Activated CD8-positive, alpha-beta T cell treated with anti-CD3 and anti-CD28 coated beads for 36 hours (primary cell): ENCODE measurements at places on chromosomes 3 and 15.
A peak's percentile ranks its signal among the peaks of the same experiment; 100 is the strongest.

DNA sequence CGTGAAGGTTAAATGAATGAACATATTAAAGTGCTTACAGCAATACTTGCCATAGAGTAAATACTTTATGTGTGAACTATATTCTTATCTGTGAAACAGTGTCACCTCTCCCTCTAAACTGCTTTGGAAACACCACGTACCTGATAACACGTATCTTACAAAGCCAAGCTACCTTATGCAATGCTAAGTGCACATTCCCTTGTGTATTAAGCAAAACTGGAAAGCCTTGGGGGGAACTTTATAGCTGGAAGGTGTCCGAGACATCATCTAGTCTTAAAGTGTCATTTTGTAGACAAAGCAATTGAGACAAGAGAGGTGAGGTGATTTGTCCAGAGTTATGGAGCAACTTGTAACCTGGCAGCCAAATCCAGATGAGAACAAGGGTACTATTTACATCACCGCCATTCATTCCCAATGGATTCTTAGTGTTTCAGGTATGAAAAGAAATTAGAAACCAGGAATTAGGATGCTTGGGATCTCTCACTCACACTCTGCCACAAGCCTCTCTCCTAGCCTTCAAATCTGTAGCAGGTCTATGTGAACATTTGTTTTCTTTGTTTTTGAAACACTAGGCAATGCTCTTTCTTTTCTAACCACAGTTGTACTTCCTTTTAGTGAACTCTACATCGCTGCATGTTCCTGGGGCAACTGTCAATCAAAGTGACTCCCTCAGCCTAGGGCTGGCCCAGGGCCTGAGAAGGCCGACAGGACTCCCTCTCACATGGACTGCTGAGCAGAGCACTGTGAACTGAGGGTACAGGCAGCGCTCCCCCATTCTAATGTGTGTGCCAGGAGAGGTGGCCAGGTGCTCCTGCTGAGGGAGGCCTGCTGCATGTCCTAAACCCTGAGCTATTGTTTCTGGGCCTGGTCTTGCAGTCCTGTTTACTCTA is 13.9 kb upstream of the MGLL start:
- no peak for DNase-seq

GRCh38 chr3:98855806-98856400 is 45.6 kb downstream of the DCBLD2 start:
- DNase-seq: no peak

DNA sequence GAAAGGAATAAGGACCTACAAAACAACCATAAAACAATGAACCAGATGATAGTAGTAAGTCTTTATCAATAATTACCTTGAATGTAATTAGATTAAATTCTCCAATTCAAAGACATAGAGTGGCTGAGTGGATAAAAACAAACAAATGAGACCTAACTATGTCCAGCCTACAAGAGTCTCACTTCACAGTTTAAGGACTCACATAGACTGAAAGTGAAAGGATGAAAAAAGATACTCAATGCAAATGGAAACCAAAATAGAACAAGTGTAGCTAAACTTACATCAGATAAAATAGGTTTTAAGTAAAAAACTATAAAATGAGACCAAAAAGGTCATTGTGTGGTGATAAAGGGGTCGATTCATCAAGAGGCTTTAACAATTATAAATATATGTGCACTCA is 21.9 kb upstream of the NR1I2 start:
- DNase-seq: no peak

- peak; percentile 49 for DNase-seq
Observed at GRCh38 chr3:108301695-108302404, 5.5 kb downstream of the HHLA2 start.

DNA sequence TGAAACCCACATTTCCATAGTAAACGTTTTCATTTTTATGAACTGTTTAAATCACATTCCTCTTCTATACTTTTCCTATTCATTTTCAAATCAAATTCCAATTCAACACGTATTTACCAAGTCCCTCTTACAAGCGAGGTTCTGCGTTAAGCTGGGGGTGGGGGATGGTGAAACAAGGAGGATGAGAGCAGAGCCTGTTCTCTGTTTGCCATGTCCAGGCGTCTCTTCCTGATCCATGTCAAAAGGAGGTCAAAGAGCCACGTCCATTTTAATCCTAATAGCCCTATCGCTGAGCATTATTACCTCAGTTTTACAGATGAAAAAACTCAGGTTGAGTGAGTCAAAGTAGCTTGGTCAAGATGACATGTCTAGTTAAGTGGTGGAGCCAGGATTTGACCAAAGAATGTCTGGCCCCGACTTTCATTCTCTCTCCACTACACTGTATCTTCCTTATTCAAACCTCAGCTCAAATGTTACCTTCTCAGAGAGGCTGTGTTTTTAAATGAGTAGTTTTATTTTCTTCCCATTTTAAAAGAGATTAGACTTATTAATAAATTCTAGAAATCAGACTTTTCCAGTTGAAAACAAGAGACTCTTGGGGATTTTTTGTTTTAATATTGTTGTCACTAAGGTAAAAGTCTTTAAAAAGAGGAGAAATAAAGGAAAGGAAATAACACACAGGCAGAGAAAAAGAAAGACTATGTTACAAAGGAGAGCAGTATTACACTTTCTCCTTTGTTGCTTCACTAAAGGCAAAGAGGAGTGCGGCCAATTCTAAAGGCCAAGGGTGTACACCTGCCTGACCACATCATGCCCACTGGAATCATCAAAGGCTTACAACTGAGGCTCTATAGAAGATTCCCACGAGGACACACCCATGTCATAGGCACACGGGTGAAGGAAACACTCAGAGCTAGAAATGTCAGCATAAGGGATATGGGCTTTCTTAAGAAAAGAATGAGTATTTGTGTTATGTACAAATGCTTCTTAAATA is 42.4 kb downstream of the MYO5A start:
- no peak for DNase-seq

DNA sequence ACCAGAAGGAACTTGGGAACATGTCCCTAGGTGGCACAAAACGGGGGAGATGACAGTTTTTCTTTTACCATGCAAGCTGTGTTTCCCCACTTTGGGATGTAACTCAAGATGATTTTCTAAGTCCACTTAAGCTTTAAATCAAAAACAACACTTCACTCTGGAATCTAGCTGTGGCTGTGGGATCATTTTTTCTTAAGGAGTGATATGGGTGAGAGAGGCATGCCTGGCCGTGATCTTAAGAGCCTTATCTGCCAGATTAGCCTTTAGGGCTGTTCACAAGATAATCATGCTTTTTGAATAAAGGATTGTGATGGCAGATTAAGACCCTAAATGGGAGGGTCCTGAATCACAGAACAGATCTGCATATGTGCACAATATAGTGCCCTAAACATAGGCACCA is 384.8 kb upstream of the SEMA6D start:
- DNase-seq: no peak

GRCh38 chr15:40340740-40341400 is at the start of gene CCDC9B:
Gene CCDC9B (minus strand): TSS chr15:40340939. CDS start chr15:40340819, 120 bp downstream.
- DNase-seq: no peak

- DNase-seq: no peak
Observed at GRCh38 chr3:150757364-150757763, 5.6 kb downstream of the SIAH2 start.

- no peak for DNase-seq
Observed at GRCh38 chr3:172630316-172630715, 80.6 kb downstream of the NCEH1 start.

GRCh38 chr3:27673701-27674100 is 48.4 kb downstream of the EOMES start:
- no peak for DNase-seq

DNA sequence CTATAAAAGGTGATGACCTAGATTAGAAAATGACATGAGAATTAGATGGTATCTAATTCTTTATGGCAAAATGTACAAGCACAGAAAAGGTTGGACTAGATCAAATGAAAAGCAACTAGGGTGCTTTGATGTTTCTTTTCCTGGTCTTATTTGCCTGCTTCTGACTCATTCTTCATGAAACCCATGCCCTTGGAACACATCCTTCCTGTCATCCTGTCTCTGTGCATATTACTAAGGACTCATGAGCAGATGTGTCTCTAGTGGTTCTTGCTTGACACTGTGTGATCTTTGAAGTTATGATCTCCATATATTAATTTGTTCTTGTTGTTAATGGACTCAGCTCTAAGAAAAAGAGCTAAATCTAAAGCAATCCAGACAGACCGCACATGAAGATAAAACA is 314.0 kb downstream of the ERC2 start:
- DNase-seq: no peak

- DNase-seq: no peak
Observed at GRCh38 chr3:117054556-117054955, 345.0 kb downstream of the TUSC7 start.

GRCh38 chr15:70526221-70526973 is 237.0 kb downstream of the UACA start:
- DNase-seq: peak; percentile 60

DNA sequence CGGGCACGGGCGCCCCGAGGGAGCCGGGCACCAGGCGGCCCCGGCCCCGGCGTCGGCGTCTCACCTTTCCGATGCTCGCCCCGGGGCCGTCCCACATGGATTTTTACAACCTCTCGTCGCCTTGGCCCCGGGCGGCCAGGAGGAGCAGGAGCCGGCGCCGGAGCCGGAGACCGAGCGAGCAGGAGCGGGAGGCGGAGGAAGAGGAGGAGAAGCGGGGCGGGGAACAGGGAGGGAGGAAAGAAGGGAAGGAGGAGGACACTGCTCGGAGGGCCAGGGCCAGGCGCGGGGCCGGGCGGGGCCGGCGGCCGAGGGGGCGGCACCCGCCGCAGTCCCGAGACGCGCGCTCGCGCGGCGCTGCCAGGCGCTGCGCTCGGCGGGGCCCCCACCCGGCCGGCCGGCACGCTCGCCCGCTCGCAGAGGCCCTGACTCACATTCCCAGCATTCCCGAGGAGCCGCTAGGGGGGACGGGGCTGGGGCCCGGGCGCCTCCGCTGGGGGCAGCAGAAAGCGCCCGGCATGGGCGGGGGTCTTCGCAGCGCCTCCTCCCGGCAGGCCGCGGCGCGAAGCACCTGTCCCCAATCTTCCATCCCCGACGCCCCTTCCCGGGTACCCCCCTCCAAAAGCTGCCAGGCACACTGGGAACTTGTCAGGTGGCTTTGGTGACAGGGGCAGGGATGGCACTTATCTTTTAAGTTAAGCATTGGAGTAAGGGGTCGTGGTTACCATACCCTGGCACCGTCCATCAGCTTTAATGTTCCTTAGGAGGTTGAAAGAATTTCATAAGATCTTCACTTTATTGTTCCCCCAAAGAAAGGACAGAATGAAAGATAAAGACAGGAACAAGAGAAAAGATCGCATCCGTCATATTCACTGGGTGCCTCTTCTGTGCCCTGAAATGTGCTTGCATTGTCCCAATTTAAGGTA is at the start of gene ERC2:
TSS of gene ERC2 (minus strand) at position 284 of the 923 bp plus-strand sequence.
- no peak for DNase-seq

- no peak for DNase-seq
Observed at GRCh38 chr15:48087844-48088243, 32.9 kb upstream of the SLC24A5 start.

DNA sequence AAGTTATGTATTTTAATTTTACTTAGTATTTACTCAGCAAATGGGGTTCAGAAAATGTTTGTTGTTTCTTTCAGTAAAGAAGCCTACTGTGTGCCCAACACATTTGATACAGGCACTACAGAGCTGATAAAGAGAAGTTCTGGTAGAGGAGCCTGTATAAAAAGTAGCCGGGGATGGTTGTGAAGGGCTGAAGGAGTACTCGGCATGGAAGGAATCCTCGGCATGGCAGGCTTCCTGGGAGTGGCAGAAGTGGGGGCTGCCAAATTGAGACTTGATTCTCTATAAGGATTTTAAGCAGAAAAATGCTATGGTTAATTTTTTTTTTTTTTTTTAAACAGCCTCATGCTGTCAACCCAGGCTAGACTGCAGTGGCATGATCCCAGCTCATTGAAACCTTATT is 9.3 kb downstream of the ARL13B start:
- no peak for DNase-seq

DNA sequence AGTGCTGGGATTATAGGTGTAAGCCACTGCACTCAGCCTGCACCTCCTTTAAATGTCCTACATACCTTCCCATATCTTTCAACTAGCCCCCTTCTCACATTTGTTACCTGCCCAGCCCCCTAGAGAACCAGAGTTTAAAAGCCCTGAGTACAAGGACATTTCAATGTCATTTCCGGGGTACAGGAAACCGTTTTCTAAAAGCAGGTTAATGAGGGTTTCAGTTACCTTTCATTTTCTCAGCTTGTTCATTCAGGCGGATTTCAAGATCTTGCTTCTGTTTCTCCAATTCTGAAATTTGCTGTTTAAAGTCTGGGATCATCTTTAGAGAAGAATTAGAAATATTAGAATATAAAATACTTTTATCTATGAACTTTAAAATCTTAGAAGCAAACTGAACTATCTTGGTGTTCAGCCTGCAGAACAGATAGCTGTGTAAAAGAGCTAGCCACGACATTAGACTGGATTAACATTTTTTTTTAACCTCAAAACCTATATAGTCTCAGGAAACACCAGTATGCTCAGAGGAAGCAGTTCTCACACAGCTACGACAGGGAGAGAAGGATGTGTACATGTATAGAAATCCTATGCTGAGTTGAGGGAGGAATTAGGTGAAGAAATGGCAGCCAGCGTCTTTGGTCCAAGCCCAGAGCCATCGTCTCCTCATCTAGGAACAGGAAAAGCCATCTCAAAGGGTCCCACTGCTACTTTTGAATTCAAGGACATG is 29.9 kb upstream of the GNB5 start:
- DNase-seq: no peak

GRCh38 chr3:139101396-139101795 is 56.7 kb upstream of the PRR23C start:
- no peak for DNase-seq

GRCh38 chr3:179410999-179411398 is 40.3 kb downstream of the GNB4 start:
- no peak for DNase-seq

- no peak for DNase-seq
Observed at GRCh38 chr15:79540551-79540950, 108.4 kb downstream of the MINAR1 start.

DNA sequence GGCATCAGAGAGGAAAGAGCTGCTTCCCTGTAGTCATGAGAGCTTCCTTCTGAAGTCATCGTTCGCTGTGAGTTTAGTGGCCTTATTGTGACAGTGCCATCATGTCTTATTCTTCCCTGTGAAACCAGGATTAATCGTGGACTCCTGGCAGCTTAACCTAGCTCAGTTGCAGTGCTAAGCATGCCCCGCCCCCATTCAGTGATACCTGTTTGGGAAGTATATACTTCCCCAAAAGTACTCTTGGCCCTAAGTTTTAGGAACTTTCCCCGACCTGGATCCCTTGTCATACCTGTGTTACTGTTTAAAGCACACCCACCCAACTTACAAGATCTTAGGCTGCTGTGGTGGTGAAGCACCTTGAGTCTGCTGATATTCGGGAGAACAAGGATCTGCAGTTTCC is 32.1 kb upstream of the TIMP4 start:
- DNase-seq: no peak

- no peak for DNase-seq
Observed at GRCh38 chr3:47348411-47349154, 32.2 kb upstream of the PTPN23 start.

GRCh38 chr3:193029800-193030199 is 112.1 kb upstream of the MB21D2 start:
- no peak for DNase-seq
